ENCODE measurements at places on chromosomes 11 and 22. TPM values are rescaled to one million over a fixed set of nuclear protein-coding genes. Genes with fewer than 3 reads are reported as not detected.

- H3K27ac ChIP-seq: no peak overlapping the region
- H3K36me3 ChIP-seq: no peaks in the 10 kb centered on the region
- H3K4me3 ChIP-seq: no peak overlapping the region
- no peaks in the 10 kb centered on the region for H3K27me3 ChIP-seq
- H3K4me1 ChIP-seq: peaks cover 17% of the 10 kb centered on the region
- no peak for DNase-seq
Measured at GRCh38 chr11:26704249-26704648, 17.6 kb downstream of the SLC5A12 start.

- H3K36me3 ChIP-seq: no peaks in the 10 kb centered on the region
- H3K27ac ChIP-seq: no peak overlapping the region
- H3K27me3 ChIP-seq: no peaks in the 10 kb centered on the region
- H3K4me1 ChIP-seq: peaks cover 23% of the 10 kb centered on the region
- DNase-seq: peak; percentile 46
- no peak overlapping the region for H3K4me3 ChIP-seq
Measured at GRCh38 chr11:131880316-131880715, 509.9 kb downstream of the NTM start.

- H3K27me3 ChIP-seq: no peaks in the 10 kb centered on the region
- no peak for DNase-seq
- no peaks in the 10 kb centered on the region for H3K36me3 ChIP-seq
- no peaks in the 10 kb centered on the region for H3K4me1 ChIP-seq
- no peak overlapping the region for H3K4me3 ChIP-seq
Measured at GRCh38 chr11:19173964-19174638, 27.7 kb downstream of the CSRP3 start.

DNA sequence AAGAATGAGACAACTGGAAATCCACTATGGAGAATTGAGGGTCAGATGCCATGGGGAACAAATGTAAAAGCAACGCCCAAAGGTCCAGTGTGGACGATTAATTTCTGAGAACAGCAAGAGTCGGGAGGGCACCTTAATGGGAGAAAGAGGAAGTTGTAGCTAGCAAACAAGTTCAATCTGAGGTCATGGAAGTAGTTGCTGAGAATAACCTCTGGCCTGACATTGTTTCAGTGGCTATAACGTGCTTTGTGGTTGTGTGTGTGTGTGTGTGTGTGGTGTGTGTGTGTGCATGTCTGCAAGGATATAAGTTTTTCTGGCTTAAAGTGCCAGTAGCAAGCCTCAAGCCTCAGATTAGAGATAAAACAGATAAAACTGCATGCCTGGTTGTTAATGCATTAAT, 1630.1 kb upstream of the TENM4 start:
- H3K27ac ChIP-seq: no peak overlapping the region
- no peak overlapping the region for H3K4me3 ChIP-seq
- DNase-seq: no peak
- H3K4me1 ChIP-seq: peaks cover 21% of the 10 kb centered on the region

GRCh38 chr11:69685348-69685747, 10.2 kb upstream of the LTO1 start:
- DNase-seq: no peak
- peaks cover 13% of the 10 kb centered on the region for H3K27me3 ChIP-seq
- H3K36me3 ChIP-seq: no peaks in the 10 kb centered on the region
- no peak overlapping the region for H3K4me3 ChIP-seq
- no peak overlapping the region for H3K27ac ChIP-seq
- H3K4me1 ChIP-seq: no peaks in the 10 kb centered on the region

- no peak overlapping the region for H3K27ac ChIP-seq
- DNase-seq: peak; percentile 78
- H3K36me3 ChIP-seq: no peaks in the 10 kb centered on the region
Measured at GRCh38 chr11:12043959-12044791, 35.7 kb upstream of the DKK3 start.

DNA sequence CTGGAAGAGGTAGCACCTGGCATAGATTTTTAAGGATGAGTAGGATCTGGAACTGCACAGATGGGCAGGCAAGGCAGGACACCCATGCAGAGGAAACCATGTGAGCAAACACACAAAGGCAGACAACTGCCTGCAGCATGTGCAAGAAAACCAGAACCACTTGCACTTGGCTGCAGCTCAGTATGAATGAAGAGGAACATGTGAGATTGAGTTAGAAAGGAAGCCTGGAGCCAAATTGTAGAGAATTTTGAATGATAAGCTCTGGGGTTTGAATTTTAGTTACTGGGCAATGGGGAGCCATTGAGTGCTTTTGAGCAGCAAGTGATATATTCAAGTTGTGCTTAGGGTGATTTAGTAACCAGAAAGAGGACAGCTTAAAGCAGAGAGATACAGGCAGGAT, 583.4 kb downstream of the SOX6 start:
- no peaks in the 10 kb centered on the region for H3K27me3 ChIP-seq
- H3K36me3 ChIP-seq: no peaks in the 10 kb centered on the region
- no peak for DNase-seq
- H3K4me3 ChIP-seq: no peak overlapping the region

SCO2 gene
- 1.1 TPM for total RNA-seq

- H3K4me3 ChIP-seq: no peak overlapping the region
- H3K4me1 ChIP-seq: no peaks in the 10 kb centered on the region
- DNase-seq: no peak
- no peaks in the 10 kb centered on the region for H3K27me3 ChIP-seq
- H3K27ac ChIP-seq: peak overlapping the region; percentile 13
- H3K36me3 ChIP-seq: no peaks in the 10 kb centered on the region
Measured at GRCh38 chr11:76141901-76142588, 64.3 kb downstream of the WNT11 start.

- no peak overlapping the region for H3K4me3 ChIP-seq
- no peak overlapping the region for H3K27ac ChIP-seq
- H3K4me1 ChIP-seq: peaks cover 11% of the 10 kb centered on the region
- H3K27me3 ChIP-seq: no peaks in the 10 kb centered on the region
Measured at GRCh38 chr22:42920101-42920820, 63.2 kb upstream of the ARFGAP3 start.

- H3K27me3 ChIP-seq: no peaks in the 10 kb centered on the region
- H3K4me1 ChIP-seq: no peaks in the 10 kb centered on the region
- no peaks in the 10 kb centered on the region for H3K36me3 ChIP-seq
- no peak overlapping the region for H3K4me3 ChIP-seq
- DNase-seq: no peak
- no peak overlapping the region for H3K27ac ChIP-seq
Measured at GRCh38 chr22:32076761-32077084, 33.7 kb downstream of the SLC5A1 start.

DNA sequence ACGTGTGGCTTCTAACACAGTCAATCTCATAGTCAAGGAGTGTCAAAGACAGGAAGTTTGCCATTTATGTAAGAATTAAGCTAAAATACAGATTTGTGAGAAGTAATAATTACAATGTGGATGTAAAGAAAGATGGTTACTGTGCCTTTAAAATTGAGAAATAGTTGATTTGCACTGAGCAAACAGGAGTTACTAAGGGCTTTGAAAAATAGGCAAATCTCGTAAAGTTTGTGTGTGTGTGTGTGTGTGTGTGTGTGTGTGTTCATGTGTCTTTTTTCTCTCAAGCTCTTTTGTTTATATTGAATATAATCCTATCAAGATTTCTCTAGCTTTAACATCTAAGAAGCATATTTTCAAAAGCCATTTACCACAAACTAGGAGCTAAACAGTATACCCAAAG, 2284.5 kb downstream of the LRRC4C start:
- H3K4me3 ChIP-seq: no peak overlapping the region
- no peaks in the 10 kb centered on the region for H3K4me1 ChIP-seq
- no peak for DNase-seq
- H3K27me3 ChIP-seq: no peaks in the 10 kb centered on the region

- H3K4me1 ChIP-seq: no peaks in the 10 kb centered on the region
- no peak overlapping the region for H3K27ac ChIP-seq
- peak; percentile 23 for DNase-seq
- peaks cover 19% of the 10 kb centered on the region for H3K36me3 ChIP-seq
- no peaks in the 10 kb centered on the region for H3K27me3 ChIP-seq
- no peak overlapping the region for H3K4me3 ChIP-seq
Measured at GRCh38 chr11:31397239-31397834, 27.7 kb downstream of the DNAJC24 start.

BTG4 gene
- total RNA-seq: not detected

KIAA1671 gene
- 17.3 TPM for total RNA-seq

DNA sequence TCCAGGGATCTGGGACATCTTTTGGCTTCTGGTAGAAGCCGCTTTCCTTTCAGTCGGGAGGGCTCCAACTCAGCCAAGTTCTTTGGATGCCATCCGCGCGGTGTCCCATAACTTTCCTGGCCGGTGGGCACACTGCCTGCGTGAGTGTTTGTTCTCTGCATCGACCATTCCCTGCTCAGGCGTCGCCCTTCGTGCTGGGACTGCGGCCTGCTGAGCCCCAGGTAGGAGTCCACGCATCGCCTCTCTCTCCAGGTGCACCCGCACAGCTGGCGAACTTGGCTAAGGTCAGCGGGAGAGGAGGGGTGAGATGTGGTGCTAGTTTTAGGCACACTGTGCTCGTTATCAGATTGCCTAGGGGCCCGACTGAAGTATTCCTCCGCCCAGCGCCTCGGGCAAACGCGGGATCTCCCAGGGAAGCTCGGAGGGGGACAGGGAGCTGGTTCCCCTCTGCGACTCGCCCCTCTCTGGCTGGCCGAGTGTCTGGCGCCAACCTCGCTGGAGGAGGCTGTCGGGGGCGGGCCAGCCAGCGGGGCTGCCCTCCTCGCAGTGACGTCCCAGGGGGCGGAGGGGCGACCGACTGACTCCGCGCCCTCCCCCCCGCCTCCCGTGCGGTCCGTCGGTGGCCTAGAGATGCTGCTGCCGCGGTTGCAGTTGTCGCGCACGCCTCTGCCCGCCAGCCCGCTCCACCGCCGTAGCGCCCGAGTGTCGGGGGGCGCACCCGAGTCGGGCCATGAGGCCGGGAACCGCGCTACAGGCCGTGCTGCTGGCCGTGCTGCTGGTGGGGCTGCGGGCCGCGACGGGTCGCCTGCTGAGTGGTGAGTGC, at the start of gene LAYN:
Gene LAYN (plus strand): TSS at position 607 of the 823 bp plus-strand sequence. CDS start 124 bp downstream, at position 731.
- peaks cover 5% of the 10 kb centered on the region for H3K4me1 ChIP-seq
- peaks cover 91% of the 10 kb centered on the region for H3K27me3 ChIP-seq
- no peak within 1 kb of the TSS for H3K27ac ChIP-seq
- H3K36me3 ChIP-seq: no peaks in the 10 kb centered on the region
- H3K4me3 ChIP-seq: peak within 1 kb of the TSS; percentile 47

DNA sequence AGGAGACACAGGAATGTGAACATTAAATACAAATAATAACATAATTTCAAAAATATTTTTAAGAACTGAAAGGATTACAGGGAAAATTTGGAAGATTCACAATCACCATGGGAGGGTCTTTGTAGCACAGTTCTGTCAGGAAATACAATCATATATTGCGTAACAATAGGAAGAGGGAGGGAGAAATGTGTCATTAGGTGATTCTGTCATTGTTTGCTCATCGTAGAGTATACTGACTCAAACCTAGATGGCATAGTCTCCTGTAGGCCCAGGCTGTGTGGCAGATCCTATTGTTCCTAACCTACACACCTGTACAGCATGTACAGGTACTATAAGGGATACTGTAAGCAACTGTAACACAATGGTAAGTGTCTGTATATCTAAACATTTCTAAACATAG, 330.4 kb downstream of the BRD1 start:
- DNase-seq: no peak
- H3K27me3 ChIP-seq: no peaks in the 10 kb centered on the region
- no peak overlapping the region for H3K27ac ChIP-seq
- no peaks in the 10 kb centered on the region for H3K4me1 ChIP-seq
- no peak overlapping the region for H3K4me3 ChIP-seq

DNA sequence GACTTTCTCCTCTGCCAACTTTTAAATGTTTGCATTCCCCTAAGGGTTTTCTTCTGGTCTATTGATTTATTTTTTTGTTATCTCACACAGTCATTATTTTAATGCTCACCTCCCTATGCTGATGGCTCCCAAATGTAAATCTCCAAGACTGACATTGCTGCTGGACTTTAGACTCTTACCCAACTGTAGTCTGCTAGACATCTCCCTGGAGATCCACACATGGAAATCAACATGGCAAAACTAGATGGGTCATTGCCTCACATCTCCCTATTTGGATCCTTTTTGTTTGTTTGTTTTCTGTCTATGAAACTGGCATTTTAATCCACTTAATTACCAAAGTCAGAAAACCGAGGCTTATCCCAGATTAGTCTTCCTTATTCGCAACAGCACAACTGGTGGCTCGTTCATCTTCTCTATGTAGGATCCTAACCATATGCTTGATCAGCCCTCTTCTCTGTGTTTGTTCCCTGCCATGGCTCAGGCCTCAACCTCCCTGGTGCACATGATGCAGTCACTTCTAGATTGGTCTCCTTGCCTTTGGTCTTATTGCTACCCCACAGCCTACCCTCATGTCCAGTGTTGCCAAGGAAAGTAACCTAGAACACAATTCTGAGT, 37.3 kb downstream of the SC5D start:
- DNase-seq: no peak
- no peak overlapping the region for H3K27ac ChIP-seq
- H3K36me3 ChIP-seq: no peaks in the 10 kb centered on the region
- H3K4me3 ChIP-seq: no peak overlapping the region
- no peaks in the 10 kb centered on the region for H3K27me3 ChIP-seq
- no peaks in the 10 kb centered on the region for H3K4me1 ChIP-seq

MFNG gene
- total RNA-seq: 10.6 TPM

GRCh38 chr11:60786811-60787567, 1.9 kb downstream of the MS4A10 start:
- no peaks in the 10 kb centered on the region for H3K4me1 ChIP-seq
- H3K27ac ChIP-seq: no peak overlapping the region
- no peaks in the 10 kb centered on the region for H3K36me3 ChIP-seq

DNA sequence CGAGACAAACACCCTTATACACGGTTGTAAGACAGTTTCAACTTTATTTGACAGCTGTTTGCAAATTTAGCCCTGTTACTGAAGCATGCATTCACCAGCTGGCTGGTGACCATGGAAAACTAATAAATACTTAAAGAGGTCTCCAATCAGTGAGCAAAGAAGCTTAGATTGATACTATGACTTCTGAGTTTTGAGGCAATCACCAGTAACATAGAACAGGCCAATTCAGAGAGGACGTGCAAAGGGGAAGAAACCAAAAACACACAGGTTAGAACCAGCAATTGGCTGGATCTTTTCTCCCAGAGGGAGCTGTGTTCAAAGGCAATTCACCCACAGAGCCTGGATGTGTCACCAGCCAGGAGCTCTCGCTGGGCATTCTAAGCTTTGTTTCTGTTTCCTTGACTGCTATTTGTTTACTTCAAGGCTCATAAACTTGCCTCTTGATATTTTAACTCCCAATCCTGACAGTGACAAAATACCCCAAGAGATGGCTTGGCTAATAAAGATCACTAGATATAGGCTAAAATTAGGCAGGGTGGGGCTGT, 113.6 kb upstream of the MTMR2 start:
- no peak overlapping the region for H3K4me3 ChIP-seq
- no peak overlapping the region for H3K27ac ChIP-seq
- no peak for DNase-seq
- H3K27me3 ChIP-seq: no peaks in the 10 kb centered on the region
- H3K4me1 ChIP-seq: peaks cover 3% of the 10 kb centered on the region
